ENCODE measurements at places on chromosomes 5 and 9.

DNA sequence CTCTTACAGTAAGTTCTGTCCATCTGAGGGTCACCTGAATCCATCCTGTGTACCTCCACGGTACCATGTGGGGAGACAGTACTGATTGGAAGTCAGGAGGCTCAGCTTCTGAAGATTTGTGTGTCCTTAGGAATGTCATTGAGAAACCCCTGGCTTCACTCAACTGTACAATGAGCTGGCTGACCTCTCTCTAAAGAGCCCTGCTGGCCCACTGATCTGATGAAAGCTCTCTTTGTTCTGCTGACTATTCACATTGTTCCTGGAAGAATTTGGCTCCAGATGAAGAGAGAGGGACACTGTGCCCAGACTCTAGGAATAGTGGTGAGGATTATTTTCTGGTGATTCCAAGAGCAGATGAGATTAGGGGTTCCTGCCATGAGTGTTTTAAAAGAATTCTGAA lies 141.2 kb downstream of the LURAP1L start:
- no peak for DNase-seq

DNA sequence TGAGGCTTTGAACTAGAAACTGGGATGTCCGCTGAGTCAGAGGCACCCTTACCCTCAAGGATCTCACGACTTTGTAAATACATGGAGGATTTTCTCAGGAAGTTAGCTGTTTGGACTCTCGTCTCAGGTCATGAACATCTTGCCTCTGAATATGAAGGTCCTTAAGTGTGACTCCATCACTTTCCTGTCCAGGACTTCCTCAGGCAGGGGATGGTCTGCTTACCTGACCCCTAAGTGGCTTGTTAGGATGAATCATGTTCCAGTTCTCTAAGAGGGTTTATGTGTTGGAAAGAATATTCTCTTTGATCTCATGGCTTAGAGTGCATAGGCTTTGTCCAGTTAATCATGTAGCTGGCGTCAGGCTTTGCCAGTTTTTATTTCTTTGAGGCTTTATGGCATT lies 511.7 kb upstream of the KLF4 start:
- no peak for DNase-seq

- DNase-seq = no peak
Measured at GRCh38 chr9:133394687-133395271, 18.6 kb downstream of the STKLD1 start.

GRCh38 chr9:133762488-133763271 lies 24.5 kb upstream of the SARDH start:
- DNase-seq = no peak

DNA sequence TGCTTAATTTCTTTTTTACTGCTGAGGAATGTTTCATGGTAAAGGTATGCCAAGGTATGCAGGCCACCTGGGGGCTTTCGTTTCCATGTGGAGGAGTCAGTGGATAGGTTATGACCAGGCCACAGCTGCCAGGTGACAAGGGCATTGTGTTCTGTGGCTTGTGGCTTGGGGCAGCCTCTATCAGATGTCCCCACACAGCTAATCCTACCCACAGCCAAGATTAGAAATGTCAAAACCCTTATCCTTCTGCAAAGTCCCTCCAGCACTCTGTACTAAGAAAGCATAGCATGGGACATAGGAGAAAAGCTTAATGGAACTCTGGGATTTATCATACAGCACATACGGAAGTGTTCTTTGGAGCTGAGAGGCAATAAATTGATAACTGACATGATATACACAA lies 171.2 kb upstream of the S1PR3 start:
- DNase-seq = no peak

DNA sequence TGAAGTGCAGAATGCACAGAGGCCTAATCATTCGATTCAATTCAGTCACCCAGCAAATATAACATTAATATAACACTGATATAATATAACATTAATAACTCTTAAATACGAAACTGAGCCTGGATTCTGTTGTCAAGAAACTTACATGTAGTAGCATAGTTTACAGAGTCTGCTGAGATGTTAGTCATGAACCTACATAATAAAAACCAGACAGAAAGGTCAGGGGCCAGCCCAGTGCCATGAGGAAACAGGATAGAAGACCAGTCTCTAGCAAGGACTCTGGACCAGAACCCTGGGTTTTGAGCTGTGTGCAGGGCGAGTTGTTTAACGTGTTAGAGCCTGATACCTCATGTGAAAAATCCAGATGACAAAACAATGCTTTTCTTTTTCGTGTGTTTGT lies 234.7 kb downstream of the NR2F1-AS1 start:
- DNase-seq = no peak

DNA sequence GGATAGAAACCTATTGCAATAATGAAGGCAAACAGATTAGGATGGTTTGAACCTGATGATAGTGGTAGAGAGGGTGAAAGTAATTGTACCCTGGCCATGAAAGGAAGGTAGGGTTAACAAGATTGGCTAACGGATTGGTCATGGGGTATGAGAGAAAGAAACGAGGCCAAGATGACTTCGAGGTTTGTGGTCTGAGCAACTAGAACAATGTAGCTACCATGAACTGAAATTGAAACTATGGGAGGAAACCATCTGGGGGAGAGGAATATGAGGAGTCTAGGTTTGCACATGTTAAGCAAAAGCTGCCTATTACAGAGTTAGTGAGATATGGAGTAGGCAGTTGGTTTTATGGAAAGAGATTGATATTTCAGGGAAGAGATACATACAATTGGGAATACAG lies 406.0 kb downstream of the PRELID2 start:
- no peak for DNase-seq

DNA sequence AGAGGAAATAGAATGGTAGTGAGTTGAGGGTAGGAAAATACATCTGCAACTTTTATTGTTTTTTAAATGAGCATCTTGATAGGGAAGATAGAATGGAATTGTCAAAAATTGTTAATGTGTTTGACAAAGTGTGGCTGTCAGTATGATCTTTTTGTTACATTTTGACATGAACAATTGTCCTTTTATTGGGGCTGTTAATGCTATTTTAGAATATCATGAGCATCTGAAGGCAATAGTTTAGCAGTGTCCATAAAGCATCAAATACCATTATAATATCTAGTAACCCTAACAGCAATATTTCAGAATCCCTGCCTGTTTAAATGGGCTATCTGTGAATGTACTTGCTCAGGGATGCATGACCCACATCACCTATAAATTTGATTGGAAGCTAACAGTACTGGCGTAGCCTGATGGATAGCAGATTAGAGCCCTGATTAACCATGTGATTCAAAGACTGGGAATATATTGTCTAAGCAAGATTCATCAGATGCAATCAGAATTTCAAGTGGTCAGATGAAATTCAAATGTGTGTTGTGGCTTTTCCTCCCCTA lies 37.8 kb downstream of the TLE4 start:
- DNase-seq = no peak

DNA sequence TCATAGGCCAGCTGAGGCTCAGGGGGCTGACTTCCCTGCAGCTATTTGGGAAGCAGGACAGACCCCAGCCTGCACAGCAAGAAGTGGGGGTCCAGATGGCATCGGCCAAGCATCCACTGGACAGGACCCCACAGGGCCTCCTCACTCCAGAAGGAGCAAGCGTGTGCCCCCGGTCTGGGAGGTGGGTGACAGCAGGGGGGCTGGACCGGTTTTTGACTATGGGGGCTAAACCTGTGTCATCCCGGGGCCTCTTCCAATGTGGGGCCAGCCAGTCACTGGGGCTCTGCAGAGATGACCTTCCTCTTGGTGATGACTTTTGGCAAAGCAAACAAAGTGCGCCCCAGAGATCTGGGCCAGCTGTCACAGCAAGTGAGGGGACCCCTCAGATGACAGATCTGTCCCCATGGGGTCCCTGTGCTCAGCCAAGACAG lies 163.9 kb downstream of the OLFM1 start:
- no peak for DNase-seq

DNA sequence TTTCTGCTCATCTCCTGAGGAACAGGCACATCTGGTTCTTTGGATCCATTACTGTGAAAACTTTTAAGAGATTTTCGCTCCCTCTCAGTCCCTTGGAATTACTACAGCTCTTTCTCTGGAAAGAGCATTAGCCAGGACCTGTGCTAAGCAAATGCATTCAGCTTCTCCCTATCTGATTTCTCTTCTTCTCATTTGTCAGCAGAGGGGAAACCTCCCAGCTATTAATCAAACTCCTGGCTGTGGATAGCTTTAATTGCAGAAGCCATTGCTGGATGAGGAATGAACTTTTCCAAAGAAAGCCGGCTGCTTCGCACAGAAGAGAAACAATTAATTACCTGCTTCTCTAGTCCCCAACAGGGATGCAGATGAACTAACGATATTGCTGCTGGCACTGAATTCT lies 37.9 kb downstream of the TLR4 start:
- no peak for DNase-seq

- no peak for DNase-seq
Measured at GRCh38 chr9:34386656-34387055, 10.0 kb upstream of the MYORG start.

DNA sequence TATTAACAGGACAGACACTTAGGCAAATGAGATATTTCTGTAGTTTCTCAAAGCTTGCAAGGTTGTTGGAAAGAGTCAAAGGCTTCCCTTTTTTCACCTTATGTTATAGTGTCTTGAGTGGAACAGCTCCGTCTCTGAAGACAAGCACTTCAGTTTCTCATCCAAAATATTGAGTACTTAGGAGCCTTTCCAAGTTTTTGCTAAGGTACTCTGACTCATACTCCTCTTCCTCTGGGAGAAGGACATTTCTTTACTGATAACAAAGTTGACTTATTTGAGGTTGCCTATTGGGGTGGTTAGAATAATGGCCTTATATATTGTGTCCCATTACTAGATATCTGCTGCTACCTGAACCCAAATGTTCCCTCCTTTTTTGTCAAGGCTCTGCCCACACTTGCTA lies 869.6 kb downstream of the MAT2B start:
- no peak for DNase-seq

GRCh38 chr9:70816316-70816715 lies 305.1 kb downstream of the TRPM3 start:
- DNase-seq = no peak

- DNase-seq = no peak
Measured at GRCh38 chr9:127589955-127590370, 22.1 kb upstream of the STXBP1 start.

- DNase-seq = no peak
Measured at GRCh38 chr9:84141741-84142370, 161.3 kb downstream of the RMI1 start.

- no peak for DNase-seq
Measured at GRCh38 chr5:126188804-126189203, 234.4 kb upstream of the GRAMD2B start.

GRCh38 chr9:89815903-89816573 lies 211.2 kb downstream of the GADD45G start:
- DNase-seq = no peak

GRCh38 chr9:36401164-36401740 lies 1.2 kb upstream of the RNF38 start:
- no peak for DNase-seq

GRCh38 chr9:84228130-84228720 lies 112.3 kb downstream of the SLC28A3 start:
- no peak for DNase-seq

DNA sequence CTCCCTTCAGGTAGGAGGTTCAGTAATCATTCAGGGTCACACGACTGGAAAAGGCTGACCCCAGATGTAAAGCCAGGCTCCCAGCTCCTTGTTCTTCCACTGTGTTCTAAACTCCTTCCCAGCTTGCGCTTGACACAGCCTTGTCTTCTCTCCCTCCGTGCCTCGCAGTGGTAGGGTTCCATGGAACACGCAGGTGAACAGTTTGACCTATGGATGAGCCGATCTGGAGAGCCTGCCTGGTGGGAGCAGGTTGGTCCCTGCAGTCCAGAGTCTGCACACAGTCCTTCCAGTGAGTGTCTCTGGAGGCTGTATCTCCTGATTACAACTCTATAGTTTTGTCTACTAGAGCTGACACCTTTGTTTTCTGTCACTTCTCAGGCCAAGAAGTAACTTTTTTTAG lies 85.9 kb downstream of the IQGAP2 start:
- DNase-seq = no peak

DNA sequence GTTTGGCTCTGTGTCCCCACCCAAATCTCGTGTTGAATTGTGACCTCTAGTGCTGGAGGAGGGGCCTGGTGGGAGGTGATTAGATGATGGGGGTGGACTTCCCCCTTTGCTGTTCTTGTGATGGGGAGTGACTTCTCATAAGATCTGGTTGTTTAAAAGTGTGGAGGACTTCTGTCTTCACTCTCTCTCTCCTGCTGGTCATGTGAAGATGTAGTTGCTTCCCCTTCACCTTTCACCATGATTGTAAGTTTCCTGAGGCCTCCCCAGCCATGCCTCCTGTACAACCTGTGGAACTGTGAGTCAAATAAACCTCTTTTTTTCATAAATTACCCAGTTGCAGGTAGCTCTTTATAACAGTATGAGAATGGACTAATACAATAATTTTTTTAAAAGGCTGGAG lies 10.6 kb upstream of the MYO10 start:
- DNase-seq = no peak

GRCh38 chr9:4137234-4137633 lies 162.6 kb downstream of the GLIS3 start:
- peak; percentile 97 for DNase-seq

DNA sequence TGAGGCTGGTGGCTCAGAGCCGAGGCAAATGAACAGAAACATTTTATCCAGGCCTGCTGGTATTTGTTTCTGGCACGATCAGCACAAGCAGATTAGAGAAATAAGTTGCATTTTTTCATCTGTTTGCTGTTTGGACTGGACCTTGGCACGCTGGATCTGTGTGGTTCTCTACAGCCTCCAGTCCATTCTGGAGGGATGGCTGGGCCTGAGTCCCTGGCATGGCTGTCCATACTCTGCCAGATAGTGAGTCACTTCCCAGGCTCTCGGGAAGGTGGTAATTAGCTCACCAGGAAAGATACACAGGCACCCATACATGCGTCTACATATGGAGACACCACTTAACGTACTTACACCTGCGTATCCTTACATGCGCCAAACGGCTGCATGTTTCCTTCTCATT lies 78.6 kb downstream of the SPRY4 start:
- DNase-seq = no peak

- no peak for DNase-seq
Measured at GRCh38 chr5:178324481-178325310, 92.1 kb upstream of the PHYKPL start.

DNA sequence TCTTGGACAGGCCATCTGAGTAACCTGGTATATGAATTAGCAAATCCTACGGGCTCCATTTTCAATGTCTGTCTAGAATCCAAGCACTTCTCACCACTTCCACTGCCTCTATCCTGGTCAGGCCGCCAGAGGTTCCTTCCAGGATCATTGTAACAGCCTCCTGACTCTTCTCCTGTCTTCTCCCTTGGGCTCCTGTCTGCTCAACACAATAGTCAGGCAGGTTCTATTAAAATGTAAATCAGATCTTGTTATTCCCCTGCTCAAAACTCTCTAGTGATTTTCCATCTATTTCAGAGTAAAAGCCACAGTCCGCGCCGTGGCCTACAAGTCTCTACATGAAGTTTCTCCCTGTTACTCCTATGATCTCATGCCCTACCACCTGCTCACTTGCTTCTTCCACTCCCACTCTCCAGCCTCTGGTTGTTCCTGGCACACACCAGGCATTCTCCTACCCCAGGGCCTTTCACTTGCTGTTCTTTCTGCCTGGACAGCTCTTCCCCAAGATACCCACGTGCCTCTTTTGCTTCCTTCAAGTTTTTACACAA lies 21.7 kb downstream of the ZNF366 start:
- no peak for DNase-seq

Data from HFF-Myc (cell line).